NCI-H510A (cell line): ENCODE measurements at places on chromosomes 16 and 17.

GRCh38 chr17:4944554-4945175 is 3.7 kb downstream of the PFN1 start:
- DNase-seq = no peak

DNA sequence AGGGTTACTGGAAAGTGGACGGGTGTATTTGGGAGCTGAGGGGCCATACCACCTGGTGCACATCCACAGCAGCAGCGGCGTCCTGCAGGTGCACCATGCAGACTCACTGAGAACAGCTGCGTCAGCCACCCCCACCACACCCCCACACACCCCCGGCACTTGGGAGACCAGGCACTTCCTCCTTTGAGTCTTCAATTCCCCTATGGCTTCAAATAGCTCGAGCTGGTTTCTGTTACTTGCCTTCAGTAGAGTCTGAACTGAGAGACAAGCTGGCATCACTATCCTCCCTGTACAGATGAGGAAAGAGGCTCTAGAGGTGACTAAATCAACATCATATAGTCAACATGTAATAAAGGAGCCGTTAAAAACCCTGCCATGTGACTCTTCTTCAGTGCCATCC is 15.4 kb downstream of the CUEDC1 start:
- DNase-seq = peak; percentile 94

GRCh38 chr17:53353919-53354351 is 468.8 kb upstream of the KIF2B start:
- DNase-seq = no peak

DNA sequence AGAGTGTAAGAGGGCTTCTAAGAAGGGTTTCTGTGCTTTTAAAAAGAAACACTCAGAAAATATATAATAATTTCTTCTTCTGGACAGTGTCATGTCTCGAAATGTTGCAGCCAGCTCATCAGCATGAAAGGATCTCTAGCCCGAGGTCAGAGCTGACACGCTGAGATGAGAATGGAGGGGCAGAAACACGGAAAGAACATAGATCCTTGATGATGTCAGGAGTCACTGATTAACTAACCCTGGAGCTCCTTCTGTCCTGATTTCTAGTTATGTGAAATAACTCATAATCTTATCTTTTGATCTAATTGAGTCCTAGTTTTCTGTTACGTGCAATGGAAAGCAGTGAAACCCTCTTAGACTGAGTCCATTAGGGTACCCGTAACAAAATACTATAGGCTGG is 10.3 kb upstream of the TOX3 start:
- DNase-seq = no peak
